GM13976 (cell line): ENCODE measurements at places on chromosomes 12 and 14.

GRCh38 chr14:77892381-77892871 is 92.5 kb downstream of the ADCK1 start:
- no peak for DNase-seq

GRCh38 chr12:81811061-81811777 is 52.1 kb upstream of the PPFIA2 start:
- no peak for DNase-seq

DNA sequence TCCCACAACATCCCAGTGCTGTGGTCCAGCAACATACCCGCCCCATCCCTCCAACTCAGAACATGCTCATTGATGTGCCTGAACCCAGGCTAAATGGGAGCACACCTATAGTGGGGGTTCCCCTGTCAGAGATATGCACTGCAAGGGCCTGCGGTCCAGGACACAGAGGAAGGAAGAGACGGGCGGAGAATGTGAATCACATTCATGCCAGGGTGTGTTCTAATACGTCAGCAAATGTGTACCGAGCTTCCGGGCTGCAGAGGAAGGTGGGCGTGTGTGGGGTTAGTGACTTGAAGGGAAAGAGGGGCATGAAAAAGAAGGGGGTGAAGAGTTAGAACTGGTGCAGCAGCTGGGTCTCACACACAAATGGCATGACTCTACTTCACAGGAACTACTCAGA is 83.7 kb downstream of the DPF3 start:
- no peak for DNase-seq

GRCh38 chr14:70029296-70030132 is 150.3 kb downstream of the SMOC1 start:
- no peak for DNase-seq

DNA sequence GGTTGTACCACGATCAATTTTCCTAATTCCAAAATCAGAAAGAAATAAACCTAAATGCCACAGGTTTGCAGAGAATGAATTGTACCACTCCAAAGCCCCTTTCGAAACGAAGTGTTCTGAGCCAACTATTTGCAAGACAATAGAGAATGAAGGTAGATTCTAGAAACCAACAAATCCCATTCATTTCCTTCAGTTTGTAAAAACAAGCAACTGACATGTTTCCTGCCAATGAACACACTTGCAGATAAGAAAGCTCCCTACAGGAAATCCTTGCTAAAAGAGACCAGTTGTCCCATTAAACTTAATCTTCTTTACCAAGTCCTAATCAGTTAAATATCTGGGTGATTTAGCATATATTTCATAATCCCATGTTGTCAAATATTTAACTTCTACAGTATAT is 198.4 kb upstream of the FOXN3 start:
- no peak for DNase-seq

DNA sequence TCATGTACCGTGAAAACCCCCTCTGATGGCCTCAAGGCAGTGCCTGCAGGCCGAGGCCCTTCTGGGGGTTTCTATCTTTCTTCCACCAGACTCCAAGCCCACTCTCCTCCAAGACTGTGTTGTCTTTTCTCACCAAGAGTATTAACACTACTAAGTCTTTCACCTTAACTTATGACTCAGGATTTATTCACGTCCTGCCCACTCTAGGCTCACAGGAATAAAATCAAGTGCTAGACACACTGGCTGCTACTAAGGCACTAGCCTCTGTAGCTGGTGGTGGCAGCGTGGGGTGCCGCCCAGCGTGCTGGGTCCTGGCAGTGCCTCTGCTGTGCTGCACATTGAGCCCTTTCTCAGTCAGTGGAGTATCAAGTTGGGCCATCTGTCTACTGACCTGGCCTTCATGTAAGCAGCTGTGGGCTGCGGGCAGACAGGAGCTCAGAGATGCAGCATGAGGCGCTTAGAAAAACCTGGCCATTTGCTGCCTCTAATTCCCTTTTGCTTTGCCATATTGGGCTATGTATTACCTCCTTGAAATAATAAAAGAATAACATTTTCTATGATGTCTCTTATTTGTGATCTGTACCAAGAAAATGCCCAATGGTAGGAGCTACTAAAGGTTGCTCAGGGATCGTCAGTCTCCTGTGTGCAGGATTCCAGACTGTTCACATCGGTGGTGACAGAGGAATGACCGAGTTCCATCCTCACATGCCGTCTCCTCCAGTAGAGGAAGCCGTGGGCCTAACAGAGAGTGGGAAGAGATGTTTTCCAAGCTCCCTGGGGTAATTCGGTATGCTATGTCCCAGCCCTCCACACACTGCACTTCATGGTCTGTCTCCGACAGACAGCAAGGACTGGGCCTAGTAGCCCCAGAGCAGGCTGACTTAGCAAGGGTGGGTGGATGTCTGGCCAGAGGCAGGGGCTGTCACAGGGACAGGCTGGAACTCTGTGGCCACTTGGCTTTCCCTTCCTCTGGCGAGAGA is 39.9 kb downstream of the MAX start:
- no peak for DNase-seq

DNA sequence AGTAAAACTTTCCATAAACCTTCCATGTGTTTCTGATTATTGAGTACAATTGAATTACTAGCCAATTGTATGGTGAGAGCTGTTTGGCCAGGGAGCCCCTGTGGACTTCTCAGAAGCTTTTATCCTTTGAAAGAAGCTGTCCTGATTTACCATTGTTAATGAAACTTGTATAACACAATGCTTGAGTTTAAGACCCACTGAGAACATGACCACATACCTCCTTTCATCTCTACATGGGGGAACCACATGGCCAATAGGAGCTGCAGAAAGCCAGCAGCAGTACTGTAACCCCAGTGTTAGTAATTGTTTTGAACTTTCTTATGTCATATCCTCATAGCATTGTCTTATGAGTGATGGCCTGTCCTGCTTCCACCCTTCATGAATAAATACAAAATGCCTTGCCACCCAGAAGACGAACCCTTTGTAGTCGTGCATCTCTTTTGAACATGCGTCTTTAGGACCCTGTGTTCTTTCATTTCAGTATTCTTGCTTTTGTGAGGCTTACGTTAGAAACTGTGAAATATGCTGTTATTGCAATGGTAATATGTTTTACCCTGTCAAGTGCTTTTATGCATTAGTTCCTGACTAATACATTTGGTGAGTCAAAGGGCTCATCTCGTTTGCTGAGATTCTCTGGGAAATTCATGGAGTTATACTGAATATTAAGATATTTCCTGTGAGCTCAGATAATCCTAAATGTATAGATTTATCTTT is 815.7 kb downstream of the NRXN3 start:
- DNase-seq: no peak

- DNase-seq: no peak
These were observed 139.2 kb downstream of the KICS2 start for GRCh38 chr12:64082866-64083268.

GRCh38 chr12:52525661-52526499 is 5.7 kb upstream of the KRT5 start:
- DNase-seq: no peak

GRCh38 chr12:121159467-121160307 is 27.0 kb downstream of the P2RX7 start:
- DNase-seq: peak; percentile 64

GRCh38 chr12:123286652-123287373 is 15.2 kb upstream of the CDK2AP1 start:
- no peak for DNase-seq

- DNase-seq: no peak
These were observed 453.7 kb downstream of the VRK1 start for GRCh38 chr14:97250931-97251330.

DNA sequence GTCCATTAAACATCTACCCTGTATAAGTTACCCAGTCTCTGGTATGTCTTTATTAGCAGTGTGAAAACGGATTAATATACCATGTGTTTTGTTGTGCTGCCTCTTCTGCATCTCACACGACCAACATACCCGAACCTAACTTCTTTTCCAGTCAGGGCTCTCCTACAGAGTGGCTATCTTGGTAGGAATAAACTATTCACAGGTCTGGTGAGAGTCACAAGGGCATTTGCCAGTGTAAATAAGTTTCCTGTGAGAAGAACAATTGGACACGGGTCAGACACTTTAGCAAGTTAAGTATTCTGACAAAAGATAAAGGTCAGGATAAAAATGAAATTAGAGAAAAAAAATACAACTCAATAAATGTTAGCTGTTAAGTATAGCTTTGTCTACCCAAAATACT is 60.9 kb downstream of the MYF5 start:
- no peak for DNase-seq

DNA sequence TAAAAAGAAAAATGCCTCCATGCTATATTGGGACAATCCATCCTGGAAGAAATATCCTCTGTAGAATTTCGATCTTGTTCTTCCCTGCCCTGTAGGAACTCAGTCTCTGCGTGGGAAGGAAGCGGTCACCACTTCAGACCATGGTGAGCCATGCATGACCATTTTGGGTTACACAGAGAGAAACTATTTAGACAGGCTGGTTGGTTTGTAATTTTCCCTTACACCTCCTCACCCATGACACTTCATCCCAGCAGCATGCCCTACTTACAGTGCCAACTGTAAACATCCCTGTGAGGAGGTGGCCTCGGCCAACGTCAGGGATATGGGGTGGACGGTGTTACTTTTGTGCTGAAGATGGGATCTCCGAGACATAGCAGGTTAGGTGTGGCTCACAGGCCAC is 121.4 kb downstream of the SMOC1 start:
- DNase-seq: no peak

DNA sequence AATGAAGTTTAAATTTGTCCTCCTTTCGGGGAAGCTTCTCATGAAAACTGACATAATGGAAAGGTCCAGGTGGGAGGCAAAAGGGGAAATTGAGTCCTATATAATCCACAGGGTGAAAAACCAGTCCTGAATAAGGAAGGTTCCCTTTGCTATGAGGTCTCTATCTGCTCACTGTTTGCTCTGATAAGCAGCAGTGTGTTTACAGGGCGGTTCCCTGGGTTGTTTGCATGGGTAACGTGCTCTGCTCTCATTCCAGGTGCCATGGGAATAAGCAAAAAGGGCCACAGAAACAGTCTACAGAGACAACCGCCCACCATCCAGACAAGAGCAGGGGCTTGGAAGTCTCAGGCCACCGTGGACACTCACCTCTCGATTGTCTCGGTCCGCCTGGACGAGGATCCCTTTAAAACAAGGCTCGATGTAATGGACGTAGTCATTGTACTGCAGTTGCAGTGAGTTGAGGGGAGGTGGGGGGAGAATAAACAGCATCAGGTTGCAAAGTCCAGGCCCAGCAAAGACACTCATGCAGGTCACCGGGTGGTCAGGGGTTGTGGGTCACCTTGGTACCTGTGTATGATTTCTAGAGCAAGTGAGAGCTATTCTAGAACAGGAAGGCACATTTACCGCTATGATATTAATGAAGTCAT is 32.7 kb downstream of the CACNA2D4 start:
- DNase-seq: peak; percentile 3

DNA sequence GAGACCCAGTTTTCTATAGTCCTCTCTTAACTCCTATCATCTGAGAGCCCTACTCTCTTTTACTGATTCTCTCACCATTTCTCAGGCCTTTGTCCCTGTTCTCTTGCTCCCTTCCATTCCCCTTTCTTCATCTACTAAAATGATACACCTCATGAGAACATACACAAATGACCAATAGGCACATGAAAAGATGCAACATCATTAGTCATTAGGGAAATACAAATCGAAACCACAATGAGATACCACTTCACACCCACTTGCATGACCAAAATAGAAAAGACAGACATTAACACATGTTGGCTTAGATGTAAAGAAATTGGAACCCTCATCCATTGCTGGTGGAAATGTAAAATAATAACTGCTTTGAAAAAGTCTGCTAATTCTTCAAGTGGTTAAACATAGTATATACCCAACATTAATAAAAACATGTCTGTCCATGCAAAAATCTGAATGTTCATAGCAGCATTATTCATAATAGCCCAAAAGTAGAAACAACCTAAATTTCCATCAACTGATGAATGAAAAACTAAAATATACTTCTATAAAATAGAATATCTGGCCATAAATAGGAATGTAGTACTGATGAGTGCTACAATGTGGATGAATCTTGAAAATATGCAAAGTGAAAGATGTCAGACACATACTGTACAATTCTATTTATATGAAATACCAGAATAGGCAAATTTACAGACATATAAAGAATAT is 66.0 kb downstream of the DENND5B start:
- DNase-seq: peak; percentile 22

DNA sequence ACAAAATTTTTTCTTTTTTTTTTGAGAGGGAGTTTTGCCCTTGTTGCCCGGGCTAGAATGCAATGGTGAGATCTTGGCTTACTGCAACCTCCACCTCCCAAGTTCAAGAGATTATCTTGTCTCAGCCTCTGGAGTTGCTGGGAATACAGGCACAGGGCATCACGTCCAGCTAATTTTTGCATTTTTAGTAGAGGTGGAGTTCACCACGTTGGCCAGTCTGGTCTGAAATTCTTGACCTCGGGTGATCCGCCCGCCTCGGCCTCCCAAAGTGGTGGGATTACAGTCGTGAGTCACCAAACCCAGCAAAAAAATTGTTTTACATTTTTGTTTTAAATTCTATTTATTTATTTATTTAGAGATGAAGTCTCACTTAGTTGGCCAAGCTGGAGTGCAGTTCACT is 4.7 kb upstream of the SLC2A14 start:
- DNase-seq: no peak

GRCh38 chr12:43151441-43151981 is 400.5 kb downstream of the ADAMTS20 start:
- no peak for DNase-seq

DNA sequence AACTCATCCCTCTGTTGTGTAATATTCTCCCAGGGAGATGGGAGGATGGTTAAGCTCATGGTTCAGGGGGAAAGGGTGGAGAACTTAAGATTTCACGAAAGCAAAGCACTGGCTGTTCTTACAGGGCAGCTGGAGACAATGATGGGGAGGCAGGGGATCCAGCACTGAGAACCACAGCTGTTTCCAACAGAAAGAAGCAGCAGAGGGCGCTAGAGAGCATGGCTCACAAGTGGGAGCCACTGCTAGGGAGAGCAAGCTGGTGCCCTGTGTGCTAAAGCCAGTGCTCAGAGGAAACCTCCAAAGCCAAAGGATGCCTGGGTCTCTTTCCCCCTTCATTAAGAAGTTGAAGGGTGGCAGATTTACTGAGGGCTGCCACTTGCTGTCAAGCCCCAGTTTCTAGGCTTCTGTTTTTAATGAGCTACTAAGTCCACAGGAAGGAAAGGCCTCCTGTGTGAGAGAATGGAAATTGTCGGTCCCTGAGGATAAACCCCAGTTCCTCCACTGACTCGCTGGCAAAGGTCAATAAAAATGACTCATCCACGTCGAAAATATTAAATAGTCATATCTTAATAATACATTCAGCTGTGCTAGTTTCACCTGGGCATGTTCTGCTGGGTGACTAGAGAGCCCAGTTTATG is 199.7 kb downstream of the ANO2 start:
- DNase-seq: peak; percentile 56

DNA sequence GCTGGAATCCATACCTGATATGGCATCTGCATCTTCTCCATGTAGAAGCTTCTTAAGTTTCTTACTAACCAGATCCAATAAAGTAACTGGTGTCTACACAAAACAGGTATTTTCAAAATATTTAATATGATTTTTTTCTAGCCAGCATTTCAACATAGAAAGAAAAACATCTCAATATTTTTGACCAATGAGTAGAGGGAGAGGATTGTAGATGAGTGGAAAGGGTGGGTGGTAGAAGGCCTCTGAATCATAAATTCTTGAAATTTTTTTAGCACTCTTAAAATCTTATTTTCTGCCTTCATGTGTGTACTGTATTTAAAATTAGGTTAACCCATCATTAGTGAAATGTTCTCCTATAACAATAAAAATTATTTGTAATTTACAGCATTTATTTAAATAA is 18.0 kb downstream of the DEPDC4 start:
- no peak for DNase-seq
